ENCODE measurements at places on chromosomes 1 and 21.

DNA sequence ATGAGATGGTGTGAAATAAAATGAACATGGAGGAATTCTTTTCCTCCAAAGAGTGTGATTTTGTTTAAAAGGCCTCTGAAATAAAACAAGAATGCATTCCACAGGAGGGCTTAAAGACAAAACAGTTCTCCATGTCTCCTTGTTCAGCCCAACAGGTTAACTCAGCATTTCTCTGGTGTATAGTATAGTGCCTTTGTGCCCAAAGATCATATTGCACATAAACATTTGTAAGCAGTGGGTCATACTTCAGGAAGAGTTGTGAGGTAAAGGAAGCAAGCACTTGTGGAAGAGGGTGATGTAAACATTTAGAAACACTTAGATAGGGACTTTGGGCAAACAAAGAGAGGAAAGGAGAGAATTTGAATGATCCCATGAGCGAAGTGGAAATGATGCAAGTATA is 433.9 kb downstream of the SIPA1L2 start:
- DNase-seq = no peak

DNA sequence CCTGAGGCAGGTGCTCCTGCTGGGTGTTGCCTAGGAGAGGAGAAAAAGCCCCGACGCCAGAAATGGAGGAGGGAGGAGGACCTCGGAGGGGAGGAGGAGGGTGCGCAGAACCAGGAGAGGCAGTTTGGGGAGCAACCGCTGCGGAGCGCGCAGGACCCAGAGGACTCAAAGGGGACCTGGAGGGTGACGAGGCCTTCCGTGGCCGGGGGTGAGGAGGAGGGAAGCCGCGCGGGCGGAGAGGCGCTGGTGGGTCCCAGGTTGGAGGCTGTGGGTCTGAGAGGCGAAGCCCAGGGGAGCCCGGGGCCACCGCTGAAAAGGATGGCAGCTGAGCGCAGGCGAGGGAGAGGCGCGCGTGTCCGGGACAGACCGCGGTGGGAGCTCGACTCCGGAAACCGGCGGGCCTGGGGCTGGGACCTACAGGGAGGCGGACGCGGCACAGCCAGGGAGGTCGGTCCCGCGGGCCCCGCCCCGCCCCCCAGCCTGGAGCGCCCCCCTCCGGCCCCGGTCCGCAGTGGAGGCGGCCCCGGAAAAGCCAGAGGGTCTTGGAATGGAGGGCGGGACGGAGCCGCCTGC is 15.1 kb downstream of the RNF223 start:
- DNase-seq = no peak

DNA sequence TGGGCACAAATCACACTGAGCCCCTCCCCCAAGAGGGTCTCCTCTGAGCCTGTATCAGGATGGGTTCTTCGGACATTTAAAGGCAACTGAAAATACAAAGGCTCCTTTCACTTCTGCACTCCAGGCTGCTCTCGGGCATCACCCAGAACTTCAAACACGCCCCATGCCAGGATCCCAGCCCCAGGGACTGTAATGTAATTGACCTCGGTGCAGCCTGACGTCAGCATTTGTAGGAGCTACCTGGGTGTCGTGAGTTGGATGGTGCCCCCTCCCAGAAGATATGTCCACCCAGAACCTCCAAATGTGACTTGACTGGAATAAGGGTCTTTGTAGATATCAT is 95.2 kb downstream of the PSMG1 start:
- no peak for DNase-seq

DNA sequence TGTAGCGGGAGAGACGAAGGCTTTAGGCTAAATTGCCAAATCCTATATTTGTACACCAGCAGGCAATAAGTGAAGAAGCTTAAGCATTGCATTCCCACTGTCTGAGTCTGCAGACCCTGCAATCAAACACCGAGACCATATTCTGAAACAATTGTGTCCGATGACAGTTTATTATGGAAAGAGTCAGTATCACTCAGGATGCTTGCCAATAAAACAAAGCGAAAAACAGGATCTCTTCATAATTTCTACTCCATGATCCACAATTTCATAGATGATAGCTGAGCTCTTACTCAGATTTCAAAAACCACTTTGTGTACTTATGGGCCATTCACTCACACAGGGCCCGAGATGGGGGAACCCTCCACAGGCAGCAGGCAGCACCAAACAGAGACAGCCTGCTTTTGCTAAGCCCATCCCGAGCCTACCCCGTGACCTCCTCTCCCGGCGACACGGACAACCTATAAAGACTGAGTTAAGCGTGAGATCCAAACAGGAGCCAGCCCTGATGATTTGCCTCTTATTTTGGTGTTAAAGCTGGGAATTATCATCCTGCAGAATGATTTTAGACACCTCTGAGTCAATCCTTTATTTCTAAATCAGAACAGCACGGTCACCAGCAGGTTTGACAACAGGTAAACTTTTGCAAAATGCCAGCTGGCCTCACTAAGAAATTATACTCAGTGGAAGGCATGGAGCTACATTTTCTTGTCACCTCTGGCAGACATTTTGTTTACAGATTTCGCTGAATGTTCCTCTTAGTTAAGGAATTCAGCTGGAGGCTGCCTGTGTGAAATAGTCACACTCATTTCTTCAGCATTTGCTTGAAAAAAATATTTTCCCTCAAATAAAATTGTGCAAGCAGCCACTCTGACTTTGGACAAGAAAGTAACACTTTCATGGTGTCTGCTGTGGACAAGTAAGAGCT is 212.4 kb downstream of the GPATCH2 start:
- no peak for DNase-seq

GRCh38 chr1:217052626-217053025 is 329.4 kb upstream of the ESRRG start:
- no peak for DNase-seq

DNA sequence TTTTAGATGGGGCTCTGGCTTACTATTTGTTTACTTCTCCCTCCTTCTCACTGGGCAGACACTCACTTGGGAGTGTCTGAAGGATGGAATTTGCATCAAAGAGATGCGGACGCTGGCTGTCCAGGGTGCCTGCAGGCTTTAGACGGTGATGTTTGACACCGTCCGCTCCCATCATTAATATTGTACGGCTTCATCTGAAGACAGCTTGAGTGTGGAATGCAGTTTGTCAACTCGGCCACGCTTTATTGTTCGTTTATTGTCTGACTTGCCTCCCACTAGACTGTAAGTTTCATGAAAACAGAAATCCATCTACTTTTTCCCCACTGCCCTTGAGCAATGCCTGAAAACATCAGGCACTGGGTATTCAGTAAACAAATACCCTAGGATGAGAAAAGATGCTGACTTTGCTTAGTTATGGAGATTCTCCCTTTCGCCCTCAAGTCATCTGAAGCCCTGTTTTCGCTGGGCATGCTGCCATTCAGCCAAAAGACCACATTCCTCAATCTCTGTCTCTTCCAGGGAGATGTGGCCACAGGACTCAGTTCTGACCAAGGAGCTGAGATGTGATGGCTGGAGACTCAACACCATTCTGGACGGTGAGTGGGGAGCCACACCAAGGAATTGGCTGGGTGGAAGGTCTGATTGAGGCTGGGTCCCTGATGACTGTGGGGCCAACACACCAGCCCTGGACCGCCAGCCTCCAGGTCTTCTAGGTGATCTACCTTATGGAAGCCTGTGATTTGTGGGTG is 87.6 kb downstream of the BCAR3 start:
- no peak for DNase-seq

DNA sequence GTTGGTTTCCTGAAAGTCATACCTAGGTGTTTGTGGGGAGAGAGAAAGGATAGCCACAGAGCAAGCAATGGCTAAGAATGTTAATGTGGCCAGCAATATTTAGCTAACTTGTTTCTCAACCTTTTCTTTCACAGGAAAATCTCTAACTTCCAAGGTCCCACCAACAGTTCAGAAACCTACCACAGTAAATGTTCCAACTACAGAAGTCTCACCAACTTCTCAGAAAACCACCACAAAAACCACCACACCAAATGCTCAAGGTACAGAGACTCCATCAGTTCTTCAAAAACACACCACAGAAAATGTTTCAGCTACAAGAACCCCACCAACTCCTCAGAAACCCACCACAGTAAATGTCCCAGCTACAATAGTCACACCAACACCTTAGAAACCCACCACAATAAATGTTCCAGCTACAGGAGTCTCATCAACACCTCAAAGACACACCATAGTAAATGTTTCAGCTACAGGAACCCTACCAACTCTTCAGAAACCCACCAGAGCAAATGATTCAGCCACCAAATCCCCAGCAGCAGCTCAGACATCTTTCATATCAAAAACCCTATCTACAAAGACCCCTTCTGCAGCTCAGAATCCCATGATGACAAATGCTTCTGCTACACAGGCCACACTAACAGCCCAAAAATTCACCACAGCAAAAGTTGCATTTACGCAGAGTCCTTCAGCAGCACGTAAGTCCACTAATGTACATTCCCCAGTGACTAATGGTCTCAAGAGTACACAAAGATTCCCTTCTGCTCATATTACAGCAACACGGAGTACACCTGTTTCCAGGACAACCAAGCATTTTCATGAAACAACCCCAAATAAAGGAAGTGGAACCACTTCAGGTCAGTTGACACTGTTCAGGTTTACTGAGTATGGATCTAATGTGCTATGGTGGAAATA is 15.3 kb downstream of the CD55 start:
- no peak for DNase-seq

- no peak for DNase-seq
Observed at GRCh38 chr1:71184410-71184809, 103.6 kb upstream of the ZRANB2 start.

DNA sequence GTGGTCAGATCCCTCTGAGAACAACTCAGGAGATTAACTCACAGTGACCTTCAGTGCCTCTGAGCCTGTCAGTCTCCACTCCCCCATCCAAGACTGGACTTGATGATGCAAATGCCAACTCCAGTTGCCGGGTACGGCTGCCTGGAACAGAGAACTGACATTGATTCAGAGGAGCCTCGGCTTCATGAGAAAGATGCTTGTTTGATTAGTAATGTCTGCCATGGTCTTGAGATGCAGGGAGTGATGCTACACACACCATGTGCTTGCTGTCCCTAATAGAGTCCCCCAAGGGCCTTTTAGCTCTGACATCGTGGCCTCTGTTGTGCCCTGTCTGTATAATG is 51.8 kb upstream of the LRP8 start:
- no peak for DNase-seq
